ENCODE measurements at places on chromosomes 12 and 14. TPM values are rescaled to one million over a fixed set of nuclear protein-coding genes. Genes with fewer than 3 reads are reported as not detected.
A peak's percentile ranks its signal among the peaks of the same experiment; 100 is the strongest.

The CPM gene
- polyA plus RNA-seq, result 4.0 TPM

DNA sequence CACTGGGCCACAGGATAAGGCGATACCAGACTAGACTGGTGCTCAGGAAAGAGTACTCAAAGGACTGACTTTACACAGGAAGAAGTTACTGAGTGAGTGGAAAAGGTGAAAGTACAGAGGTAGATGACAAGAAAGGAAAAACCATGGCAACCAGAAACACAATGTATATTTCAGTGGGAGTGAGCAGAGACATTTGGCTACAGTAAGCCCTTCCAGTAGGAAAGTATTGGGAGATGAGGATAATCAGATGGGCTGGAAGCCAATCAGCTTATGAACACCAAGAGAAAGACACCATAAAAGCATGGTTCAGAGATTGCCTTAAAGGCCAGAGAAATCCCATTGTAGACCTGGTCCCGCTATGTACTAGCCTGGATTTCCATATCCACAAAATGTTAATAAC, 51.6 kb downstream of the TMTC1 start:
- no peak for DNase-seq

The GYS2 gene
- not detected for polyA plus RNA-seq

DNA sequence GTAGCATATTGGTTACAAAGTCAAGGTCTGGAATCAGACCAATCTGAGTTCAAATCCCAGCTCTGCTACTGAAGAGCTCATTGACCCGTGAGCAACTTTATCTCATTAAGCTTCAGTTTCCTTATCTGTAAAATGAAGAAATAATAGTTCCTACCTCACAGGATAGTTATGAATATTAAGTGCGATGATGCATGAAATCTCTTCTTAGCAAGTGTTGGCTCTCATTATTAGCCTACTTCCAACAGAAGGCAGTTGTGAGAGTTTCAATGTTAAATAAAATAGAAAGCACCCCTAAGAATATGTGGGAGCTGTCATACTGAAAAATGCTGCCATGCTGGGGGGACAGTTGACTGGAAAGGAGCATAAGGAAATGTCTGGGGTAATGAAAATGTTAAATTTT, 39.0 kb upstream of the ITPR2 start:
- no peak for DNase-seq

DNA sequence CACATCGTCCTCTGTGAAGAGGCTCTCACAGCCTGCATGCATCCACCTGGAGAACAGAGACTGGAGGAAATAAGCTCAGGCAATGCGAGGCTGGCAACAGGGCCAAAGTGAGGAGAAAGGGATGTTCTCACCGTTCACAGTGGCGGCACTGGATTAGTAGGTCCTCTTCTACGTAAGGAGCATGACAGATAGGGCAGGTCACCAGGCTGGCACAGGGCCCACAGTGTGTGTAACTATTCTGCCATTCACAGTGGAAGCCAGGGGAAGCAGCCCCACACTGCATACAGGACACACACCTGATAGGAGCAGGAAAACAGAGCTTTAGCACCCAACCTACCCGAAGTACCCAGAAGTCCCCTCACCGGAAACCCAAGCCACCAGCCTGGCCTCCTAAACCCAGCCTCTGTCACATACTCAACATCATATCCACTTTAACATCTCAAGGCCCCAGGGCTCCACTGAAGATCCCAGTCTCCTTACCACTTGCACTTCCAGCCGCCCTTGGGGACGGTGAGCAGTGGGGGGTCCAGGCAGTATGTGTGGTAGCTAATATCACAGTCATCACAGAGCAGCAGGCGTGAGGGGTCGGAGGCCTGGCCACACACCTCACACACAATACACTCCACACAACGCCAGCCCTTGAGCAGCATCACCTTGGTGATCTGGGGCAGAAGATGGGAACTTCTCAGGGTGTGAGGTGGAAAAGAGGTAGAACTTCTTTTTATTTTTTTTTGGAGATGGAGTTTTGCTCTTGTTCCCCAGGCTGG, 14.3 kb downstream of the KMT2D start:
- no peak for DNase-seq

- DNase-seq, result no peak
Measured at GRCh38 chr14:101132588-101132987, 229.1 kb upstream of the RTL1 start.

- no peak for DNase-seq
Measured at GRCh38 chr12:120230326-120230973, 29.5 kb upstream of the RPLP0 start.

DNA sequence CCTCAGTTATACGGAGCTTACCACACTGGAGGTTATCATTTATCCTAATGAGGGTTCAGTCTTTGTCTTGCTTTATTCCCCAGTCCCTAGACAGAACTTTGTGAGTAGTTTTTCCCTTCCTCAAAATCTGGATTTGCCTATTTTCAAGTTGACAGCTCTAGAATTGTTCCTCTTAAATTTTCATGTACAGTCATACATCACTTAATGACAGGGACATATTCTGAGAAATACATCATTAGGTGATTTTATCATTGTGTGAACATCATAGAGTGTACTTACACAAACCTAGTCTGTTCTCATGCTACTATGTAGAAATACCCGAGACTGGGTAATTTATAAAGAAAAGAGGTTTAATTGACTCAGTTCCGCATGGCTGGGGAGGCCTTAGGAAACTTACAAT, 3.1 kb downstream of the PRKAB1 start:
- DNase-seq, result no peak

DNA sequence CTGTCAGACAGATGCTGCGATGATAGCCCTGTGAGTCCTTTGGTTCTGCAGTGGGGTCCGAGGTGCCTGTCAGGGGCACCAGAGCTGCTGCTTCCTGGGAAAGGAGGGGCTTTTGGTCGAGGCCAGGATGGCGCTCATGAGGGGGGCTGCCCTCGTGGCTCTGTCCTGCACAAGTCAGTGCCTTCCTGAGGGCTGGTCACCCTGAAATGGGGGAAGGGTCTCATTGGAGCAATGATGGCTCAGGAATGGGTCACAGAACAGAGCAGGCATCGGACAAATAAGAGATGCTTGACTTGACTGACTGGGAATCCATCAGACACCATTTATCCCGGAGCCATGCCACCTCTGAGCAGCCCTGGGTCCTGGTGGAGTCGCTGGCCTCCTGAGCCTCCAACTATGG, 121.9 kb downstream of the ADGRD1 start:
- no peak for DNase-seq

- DNase-seq, result no peak
Measured at GRCh38 chr12:105352052-105352451, 21.6 kb downstream of the C12orf75 start.

GRCh38 chr12:6345319-6346091, 3.6 kb upstream of the TNFRSF1A start:
- DNase-seq, result peak; percentile 91

The ARMH4 gene
- polyA plus RNA-seq, result not detected

The KRT74 gene
- polyA plus RNA-seq, result not detected

The OGFOD2 gene
- 30.3 TPM for polyA plus RNA-seq

DNA sequence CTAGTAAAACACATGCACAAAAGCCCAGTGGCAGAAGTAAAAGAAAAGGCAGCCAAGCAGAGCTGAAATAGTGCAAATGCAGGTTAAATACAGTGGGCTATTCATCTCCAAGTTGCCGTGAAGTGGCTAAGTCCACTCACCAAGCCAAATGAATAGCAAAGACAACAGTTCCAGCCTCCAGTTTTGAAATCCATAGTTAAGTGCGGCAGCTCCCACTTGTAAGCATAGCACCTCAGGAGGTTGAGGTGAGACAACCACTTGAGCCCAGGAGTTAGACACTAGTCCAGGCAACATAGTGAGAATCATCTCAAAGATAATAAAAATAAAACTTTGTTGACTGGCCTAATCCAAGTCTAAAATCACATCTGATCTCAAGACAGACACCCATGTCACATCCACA, 9.8 kb upstream of the PHLDA1 start:
- DNase-seq, result no peak

GRCh38 chr12:98295681-98296080, 219.7 kb upstream of the TMPO start:
- DNase-seq, result no peak

DNA sequence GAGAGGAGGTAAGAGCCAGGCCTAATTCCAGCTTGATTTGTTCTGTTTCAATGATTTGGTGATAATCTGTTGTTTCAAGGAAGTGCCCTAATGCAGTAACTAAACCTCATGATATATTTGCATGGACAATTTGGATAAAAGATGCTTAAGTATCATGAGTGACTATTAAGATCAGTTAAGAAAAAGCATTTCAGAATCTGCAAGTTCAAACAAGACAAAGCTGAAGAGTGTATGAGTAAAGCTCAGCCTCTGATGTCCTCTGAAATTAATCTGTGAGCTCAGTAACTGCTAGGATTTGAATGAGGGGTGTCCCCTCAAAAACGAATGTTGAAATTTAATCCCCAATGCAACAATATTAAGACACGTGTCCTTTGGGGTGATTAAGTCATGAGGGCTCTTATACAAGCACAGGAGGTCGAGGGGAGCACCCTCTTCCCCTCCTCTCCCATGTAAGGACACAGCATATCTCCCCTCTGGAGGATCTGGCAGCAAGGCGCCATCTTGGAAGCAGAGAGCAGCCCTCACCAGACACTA, 949.2 kb downstream of the GALC start:
- DNase-seq, result no peak

The STAC3 gene
- polyA plus RNA-seq, result 26.8 TPM

The CIPC gene
- polyA plus RNA-seq, result 4.4 TPM

DNA sequence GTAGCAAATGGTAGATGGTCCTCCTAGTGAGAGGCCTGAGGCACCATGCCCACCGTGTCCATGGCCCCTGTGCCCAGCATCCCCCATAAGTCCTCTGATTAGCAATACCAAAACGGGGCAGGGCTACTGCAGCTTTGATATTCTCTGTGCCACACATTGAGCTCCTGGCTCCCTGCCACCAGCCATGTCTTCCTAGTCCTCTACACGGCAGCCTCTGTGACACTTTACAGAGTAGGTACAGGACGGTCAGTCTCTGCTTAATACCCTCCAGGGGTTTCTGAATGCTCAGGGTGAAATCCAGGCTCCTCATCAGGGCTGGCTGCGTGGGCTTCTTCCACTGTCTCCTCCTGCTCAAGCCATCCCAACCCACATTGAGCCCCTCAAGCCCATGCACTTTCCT, 8.0 kb downstream of the RBM19 start:
- no peak for DNase-seq

- DNase-seq, result no peak
Measured at GRCh38 chr12:50618864-50619609, 114.3 kb downstream of the DIP2B start.
